ENCODE measurements at places on chromosomes 7 and 10.

DNA sequence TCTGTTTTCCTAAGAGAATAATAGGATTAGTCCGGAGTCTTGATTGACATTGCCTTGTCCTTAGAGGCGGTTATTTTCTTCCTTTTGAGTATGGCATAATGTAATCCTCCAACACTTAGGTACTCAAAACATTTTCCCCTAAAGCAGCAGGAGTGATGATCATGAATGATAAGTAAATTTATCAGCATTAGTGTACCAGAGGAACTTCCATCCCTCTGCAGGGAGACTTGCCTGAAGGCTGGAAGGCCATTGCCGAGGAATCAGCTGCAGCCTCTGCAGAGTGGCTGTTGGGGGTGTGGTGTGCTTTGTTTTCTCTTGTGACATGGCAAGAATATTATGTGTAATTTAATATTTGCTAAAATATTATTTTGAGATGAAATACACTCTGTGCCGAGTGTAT lies 56.8 kb downstream of the RAB11FIP2 start:
- no peak for DNase-seq

DNA sequence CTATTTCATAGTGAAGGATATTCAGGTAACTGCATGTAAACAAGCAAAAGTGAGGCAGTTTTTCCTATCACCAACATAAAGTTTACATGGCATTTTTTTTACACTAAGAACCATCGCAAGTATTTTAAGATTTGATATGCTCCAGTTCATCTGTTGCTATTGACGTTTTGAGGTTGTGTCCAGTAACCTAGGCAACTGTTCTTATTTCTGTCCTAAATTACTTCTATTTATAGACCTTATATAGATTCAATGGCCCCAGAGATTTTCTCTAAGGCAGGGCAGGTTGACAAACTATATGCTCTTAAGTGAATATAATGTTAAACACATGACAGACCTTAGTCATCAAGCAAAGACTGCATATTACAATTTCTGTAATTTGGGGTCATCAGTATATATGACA lies 830.2 kb upstream of the LRRTM3 start:
- no peak for DNase-seq

DNA sequence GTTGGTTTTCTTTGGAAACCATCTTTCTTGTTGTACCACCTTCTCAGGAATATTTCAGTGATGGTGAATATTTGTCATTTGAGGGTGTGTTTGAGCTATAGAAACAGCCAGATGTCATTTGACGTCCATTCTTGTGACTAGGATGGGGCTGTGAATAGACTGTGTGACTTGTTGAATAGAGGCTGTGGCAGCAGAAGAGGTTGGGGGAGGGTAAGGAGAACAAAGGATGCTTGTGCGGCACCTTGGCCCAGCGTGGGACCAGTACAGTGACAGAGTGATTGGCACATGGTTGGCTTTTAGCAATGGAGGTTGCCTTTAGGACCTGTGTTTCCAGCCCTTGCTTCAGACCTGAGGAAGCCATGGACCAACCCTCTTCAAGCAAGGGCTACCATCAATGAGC lies 11.3 kb downstream of the DMBT1 start:
- DNase-seq = no peak

DNA sequence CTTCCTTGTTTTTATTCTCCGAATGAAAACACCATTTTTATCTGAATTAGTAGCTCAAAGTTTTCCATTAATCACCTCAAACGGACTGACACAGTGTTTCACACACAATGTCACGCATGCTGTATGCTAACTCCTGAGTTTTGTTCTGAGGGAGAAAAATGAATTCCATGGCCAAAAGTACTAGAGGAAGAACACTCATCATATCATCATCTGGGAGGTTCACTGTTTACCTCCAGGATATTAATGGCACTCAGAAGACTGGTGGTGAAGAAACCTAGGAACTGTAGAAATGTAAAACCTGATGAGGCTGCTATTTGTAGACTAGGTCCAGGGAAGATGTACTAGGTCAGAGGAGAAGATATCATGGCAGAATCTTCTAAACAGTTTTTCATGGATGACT lies 395.6 kb upstream of the ETV1 start:
- no peak for DNase-seq

GRCh38 chr7:25565949-25566348 lies 337.7 kb upstream of the NPVF start:
- peak; percentile 64 for DNase-seq
